GM04504 (cell line): ENCODE measurements at places on chromosomes 4 and X.

GRCh38 chr4:1661695-1662094, 22.4 kb downstream of the FAM53A start:
- DNase-seq = no peak

DNA sequence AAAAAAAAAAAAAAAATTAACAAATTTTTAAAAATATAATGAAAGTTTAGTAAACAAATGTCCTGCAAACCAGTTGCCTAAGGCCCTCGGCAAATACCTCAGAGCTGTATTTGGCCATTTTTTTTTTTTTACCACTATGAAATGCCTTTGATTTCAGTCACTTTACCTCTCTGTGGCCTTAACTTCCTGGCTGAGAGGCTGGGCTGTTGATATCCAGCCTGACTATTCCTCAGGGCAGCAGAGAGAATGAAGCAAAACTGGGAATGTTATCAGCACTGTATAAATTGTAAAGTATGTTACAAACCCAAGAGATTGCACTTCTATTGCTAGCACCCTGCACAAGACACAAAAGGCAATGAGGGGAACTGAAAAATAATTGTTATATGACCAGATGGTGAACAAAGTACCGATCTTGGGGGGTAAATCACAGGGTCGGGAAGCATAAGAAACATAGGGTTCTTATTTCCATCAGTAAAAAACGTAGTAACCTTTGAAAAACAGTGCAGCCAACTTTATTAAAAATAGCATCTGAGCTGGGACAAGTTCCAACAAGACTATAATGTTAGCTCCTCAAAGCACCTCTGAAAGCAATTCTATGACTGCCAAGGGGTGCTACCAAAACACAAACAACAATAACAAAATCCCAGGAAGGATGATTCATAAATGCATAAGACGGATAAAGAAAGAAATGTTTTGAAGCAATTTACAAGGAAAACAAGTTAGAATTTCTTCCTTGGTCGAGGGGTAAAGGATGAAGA, 18.1 kb downstream of the USP46 start:
- DNase-seq = no peak

DNA sequence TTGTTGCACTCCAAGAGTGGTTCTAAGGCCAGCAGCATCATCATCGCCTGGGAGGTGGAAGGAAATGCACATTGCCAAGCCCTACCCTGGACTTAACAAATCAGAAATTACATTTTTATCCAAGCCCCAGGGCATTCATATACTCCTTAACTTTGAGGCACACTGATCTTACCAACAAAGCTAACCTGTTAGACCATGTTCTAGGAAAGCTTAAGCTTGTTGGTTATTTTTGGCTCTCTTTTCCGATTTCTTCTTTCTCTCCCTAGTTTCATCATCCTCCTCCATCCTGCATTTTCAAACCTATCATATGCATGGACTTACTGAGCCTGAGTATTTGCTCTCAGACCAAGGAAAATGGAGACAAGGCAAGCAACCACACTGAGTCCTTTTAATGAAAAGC, 133.4 kb downstream of the OPHN1 start:
- no peak for DNase-seq

DNA sequence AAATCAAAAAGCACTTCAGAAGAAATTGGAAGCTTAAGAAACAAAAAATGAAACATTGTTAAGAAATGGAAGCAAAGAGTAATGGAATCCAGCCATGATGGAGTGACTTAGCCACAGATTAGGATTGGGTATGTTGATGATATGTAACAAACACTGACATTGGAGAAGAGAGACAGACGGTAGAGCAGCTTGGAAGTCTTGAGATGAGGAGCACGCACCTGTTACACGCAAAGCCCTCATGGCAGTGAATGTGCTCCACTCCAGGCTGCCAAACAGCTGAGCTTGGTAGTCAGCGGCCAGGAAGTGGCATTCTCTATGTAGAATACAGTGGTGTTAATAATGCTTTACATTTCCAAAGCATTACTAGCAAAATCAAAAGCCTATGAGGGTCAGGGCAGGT, 56.9 kb upstream of the GPRIN3 start:
- DNase-seq = no peak

GRCh38 chr4:78552389-78553042, 946 bp downstream of the ANXA3 start:
- DNase-seq = no peak

- DNase-seq = no peak
These were observed 53.3 kb upstream of the LNX1 start for GRCh38 chr4:53644607-53645006.

DNA sequence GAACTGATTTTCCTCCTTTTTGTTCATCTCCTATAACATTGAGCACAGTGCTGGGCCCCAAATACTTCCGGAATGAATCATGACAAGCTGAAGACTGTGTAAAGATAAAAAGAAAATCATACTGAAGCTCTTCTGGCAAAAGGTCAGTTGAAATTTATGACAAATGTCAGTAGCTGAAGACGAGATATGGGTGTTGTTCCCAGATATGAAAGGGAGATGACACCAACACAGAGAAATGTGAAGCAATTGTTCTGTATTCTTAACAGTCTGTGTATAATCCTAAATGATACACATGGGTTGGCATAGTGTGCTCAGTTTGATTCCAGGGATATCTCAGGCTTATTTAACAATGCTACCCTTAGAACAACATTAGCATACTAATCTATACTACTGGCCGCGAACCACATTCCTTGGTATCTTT, 170.5 kb upstream of the PITX2 start:
- DNase-seq = no peak

DNA sequence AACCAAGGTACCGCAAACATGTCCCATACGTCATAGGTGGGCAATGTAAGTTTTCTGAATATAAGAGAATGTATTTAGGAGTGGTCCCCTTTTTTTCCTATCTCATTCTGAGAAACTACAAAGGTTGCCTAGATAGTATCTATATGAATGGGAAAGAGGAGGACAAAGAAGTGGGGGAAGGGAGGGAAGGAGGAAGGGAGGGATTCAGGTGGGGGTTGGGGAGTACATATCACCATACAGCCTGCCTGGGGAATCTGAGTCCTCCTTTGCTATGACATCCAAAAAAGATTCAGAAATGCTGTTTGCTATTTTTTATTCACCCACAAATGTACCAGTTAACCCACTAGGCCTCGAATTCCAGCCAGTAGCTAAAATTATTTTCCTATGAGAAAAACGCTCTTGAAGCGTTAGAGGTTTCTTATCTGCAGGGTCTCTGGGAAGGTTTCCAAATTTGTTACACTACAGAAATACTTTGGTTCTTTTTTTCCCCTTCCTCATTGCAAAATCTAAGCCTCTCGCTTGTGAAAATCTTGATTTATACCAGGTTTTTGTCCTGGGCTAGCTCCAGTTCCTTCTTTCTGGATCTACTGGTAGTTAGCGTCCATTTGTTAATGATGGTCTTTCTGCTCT, 212.9 kb downstream of the NSUN7 start:
- DNase-seq = no peak

DNA sequence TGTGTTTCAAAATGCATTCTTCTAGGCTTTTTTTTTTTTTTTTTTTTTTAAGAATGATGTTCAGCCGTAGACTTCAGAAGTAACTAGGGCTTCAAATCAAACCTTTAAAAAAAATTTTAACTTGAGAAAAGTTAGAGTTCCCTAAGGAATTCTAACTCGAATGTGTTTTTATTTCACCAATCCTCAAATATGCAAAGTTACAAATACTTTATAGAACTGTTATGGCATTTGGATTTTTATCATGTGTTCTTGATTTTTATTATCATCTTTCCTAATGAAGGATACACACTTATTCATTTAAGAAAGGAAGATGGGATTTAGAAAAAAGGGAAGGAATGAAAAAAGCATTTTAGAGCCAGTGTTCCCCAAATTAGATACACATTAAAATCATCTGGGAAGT, 200.6 kb upstream of the LDB2 start:
- DNase-seq = no peak

- DNase-seq = no peak
These were observed 488 bp downstream of the NAP1L5 start for GRCh38 chr4:88697141-88697540.

DNA sequence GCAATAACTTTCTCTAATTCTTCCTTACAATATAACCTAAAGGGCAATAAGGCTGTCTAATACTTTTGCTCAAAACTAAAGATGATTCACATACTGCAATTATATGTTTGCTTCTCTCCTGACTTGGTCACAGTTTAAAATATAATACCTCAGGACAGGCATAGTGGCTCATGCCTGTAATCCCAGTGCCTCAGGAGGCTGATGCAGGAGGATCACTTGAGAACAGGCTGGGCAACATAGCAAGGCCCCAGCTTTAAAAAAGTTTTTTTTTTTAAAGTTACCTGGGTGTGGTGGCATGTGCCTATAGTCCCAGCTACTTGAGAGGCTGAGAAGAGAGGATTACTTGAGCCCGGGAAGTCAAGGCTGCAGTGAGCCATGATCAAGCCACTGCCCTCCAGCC, 229.7 kb upstream of the GALNT7 start:
- no peak for DNase-seq
